NCI-H748 treated with DMSO at 0.1 percent for 48 hours (cell line): ENCODE measurements at places on chromosomes 12 and 14.

GRCh38 chr12:63037746-63038712 is 103.1 kb upstream of the PPM1H start:
- peak; percentile 96 for DNase-seq

DNA sequence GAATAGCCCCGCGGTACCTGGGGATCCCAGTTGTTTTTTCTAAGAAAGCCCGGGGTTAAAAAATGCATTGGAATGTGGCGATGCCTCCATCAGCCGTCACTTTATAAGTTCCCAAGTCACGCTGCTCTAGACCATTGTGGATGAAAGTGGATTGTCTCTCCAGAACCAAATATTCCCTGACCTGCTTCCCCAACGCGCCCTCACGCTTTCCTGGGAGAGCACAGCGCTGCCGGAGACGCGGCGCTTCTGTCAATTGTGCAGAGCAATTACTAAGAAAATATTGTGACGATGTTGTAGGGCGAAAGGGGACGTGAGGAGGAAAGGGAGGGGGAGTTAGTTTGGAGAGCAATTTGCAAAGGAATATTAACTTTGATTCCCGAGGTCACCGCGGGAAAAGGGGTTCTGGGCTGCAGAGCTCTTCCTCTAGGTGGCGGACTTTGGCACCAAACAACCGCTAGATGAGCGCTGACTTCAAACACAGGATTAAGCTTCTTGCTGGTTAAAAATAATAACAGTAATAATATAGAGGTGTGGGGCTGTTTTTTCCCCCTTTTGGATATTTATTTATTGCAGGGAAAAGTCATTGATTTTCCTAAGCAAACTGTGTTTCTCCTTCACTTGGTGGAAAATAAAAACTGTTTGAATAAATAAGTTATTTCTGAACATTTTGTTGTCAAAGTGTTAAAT is 9.6 kb upstream of the FOXG1 start:
- DNase-seq = no peak

DNA sequence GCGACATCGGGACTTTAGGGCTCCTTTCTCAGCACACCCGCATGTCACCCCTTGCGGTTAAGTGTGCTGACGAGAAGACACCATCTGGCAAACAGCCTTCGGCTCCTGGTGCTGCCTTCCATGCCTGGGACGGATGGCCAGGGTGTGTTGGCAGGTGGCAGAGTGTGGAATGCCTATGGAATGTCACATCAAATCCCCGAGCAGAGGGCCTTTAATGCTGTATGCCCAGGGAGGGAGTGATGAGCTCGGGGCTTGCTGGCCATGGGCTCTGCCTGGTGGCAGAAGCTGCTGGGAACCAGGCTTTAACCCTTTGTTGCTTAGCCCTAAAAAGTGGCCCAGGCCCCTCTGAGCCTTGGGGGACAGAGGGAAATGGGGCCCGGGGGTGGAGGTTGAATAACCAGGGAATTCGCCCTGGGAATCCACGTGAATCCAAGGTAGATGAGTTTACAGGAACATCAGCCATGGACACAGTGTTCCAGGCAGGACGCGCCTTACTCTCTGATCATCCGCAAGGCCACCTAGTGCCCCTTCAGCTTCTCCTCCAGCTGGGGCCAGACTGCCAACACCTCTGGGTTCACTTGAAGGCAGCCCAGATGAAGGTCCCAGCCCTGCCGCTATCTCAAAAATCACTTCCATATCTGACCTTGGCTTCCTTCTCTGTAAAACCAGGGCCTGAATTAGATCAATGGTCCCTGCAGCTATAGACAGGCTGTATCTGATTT is 17.4 kb downstream of the FAM181A start:
- no peak for DNase-seq

GRCh38 chr12:101051151-101051550 is 158.9 kb downstream of the SLC5A8 start:
- DNase-seq = no peak

DNA sequence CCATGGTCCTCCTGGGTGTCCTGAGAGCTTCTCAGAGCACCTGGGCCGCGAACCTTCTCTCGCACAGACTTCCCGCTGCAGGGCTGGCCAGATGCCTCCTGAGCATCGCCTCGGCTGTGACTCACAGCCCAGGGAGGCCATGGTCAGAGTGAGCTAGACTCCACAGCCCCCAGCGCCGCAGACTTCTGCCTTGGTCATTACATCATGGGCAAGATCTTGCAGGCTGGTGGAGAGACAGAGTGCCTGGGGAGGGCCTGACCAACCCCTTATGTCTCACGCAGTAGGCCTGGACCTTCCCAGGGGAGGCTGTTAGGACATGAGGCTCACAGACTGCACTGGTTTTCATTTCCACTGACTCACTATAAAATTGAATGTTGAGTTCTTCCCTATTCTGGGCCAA is 41.8 kb downstream of the SMOC1 start:
- no peak for DNase-seq

GRCh38 chr12:122966743-122967550 is 684 bp upstream of the ABCB9 start:
- no peak for DNase-seq

DNA sequence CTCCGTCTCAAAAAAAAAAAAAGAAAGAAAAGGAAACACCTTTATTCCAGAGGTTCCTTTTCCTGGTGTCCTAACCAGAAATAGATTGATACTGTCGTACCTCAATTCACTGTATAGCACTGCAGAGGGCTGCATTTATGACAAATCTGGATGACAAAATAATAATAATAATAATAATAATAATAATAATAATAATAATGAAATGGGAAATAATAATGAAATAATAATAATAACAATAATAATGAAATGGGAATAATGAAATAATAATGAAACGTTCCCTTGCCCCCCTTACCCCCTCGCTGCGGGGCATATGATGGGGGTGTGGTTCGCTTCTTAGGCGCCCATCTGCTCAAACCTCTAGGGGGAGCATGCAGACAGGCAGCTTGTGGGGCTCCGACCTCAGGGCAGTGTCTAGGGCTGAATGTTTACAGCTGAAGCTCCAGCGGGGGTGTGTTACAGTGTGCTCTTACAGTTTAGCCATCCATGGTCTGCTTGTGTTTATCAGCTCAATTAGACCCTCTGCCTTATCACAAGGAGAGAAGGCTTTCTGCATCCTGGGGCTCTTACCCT is 1088.3 kb upstream of the SEL1L start:
- DNase-seq = no peak

DNA sequence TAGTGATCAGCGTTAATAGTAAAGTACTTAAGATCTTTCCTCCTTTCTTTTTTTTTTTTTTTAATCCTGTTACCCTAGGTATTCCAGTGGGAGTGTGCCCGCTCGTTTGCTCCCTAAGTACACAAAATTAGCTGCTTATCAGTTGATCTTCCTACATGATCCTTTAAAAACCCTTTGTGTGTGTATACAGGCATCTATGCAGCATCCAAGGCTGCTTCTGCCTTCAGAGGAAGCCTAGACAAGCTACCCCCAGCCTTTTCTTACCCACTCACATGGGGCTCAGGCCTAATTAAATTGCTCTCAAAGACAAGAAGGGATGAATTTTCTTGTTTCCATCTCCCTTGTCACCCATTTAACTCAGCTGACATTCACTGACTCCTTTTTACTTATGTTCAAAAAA is 343.4 kb upstream of the LMO3 start:
- no peak for DNase-seq

GRCh38 chr12:11894890-11895289 is 175.8 kb upstream of the BCL2L14 start:
- no peak for DNase-seq

- DNase-seq = no peak
Measured at GRCh38 chr12:57637364-57637763, 4.4 kb upstream of the B4GALNT1 start.

GRCh38 chr12:106760184-106760531 is 14.3 kb upstream of the RIC8B start:
- DNase-seq = no peak

- DNase-seq = peak; percentile 65
Measured at GRCh38 chr12:113135178-113136127, at the start of gene RASAL1. Gene RASAL1 (minus strand): TSS chr12:113135761. CDS start chr12:113135462, 299 bp downstream.

GRCh38 chr14:36981832-36982529 is 190.4 kb downstream of the SLC25A21 start:
- DNase-seq = no peak
